Activated naive CD8-positive, alpha-beta T cell treated with anti-CD3 and anti-CD28 coated beads, Interleukin-2, amount 10 ng/mL, durations not matched to agents 7 days and 5 days (primary cell): ENCODE measurements at places on chromosomes 11 and 22.

GRCh38 chr11:19814421-19814820, 101.8 kb downstream of the NAV2 start:
- DNase-seq, result no peak

- no peak for DNase-seq
Observed at GRCh38 chr11:7690648-7691047, 15.6 kb downstream of the OVCH2 start.

- no peak for DNase-seq
Observed at GRCh38 chr11:34593085-34593484, 27.8 kb upstream of the EHF start.

GRCh38 chr11:34134765-34135164, 29.3 kb downstream of the NAT10 start:
- no peak for DNase-seq

- no peak for DNase-seq
Observed at GRCh38 chr11:118380571-118380970, 20.8 kb upstream of the ATP5MG start.

GRCh38 chr11:2383852-2384804, 7.0 kb downstream of the CD81 start:
- no peak for DNase-seq

GRCh38 chr11:20647976-20648565, 21.3 kb upstream of the NELL1 start:
- DNase-seq, result no peak

- DNase-seq, result no peak
Observed at GRCh38 chr11:122478986-122479385, 176.5 kb upstream of the UBASH3B start.

- no peak for DNase-seq
Observed at GRCh38 chr11:77457340-77457739, 16.6 kb downstream of the PAK1 start.
